ENCODE measurements at places on chromosomes 16 and 17.

GRCh38 chr17:69802045-69802740 is 272.8 kb upstream of the KCNJ16 start:
- DNase-seq: no peak

GRCh38 chr17:6568184-6568758 is 11.9 kb upstream of the PITPNM3 start:
- DNase-seq: no peak

- DNase-seq: no peak
These were observed 21.6 kb upstream of the ADCY7 start for GRCh38 chr16:50244504-50245416.

DNA sequence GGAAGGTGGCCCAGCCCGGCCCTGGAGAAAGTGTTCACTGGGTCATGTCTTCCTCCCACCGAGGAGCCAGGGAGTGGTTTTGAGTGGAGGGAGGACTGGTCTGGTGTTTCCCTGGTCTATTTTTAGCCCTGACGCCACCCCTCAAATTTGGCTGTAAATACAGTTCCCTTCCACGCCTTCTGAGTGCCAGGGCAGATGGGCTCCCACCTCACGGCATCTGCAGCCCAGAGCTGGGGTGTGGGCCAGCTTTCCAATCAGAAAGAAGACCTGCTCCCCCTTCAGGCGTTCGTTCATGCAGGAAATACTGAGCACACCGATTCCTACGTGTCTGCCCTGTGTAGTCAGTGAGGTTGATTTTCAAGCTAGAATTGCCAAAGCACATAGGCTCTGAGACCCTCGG is 53.7 kb downstream of the SNX20 start:
- peak; percentile 87 for DNase-seq

DNA sequence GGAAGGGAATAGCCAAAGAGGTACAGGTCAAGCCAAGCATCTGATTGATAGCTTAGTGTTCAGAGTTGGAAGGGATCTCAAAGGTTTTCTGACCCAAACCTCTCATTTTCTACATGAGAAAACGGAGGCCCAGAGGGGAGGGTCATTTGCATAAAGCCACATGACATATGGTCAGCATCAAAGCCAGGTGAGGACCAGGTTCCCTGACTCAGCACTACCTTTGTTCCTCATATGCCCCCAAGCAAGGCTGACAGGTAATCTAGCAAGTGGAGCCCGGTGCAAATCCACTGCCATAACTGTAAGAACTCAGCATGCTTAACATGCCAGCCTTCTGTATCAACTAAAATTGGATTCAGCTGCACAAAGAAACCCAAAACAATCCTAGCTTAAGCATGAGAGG is 28.2 kb upstream of the CCL1 start:
- no peak for DNase-seq

GRCh38 chr16:73949574-73950320 is 346.9 kb upstream of the PSMD7 start:
- DNase-seq: peak; percentile 49

- no peak for DNase-seq
These were observed 3.3 kb downstream of the GAS2L2 start for GRCh38 chr17:35749560-35750412.

DNA sequence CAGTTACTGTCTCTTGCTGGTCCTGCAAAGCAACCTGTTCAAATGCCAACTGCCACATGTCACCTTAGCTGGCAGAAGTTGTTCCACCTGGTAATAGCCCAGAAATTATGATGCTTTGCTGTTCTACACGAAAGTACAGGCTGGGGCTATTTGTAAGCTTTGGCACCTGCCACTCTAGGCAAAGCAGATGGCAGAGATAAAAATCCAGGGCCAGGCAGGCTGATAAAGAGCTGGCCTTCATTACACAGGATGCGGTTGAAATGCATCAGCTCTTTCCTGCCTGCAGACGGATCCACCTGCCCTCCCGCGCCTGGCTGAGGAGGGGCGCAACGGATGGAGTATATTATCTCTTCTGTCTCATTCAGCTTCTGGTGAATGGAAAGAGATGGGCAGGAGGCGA is 29.3 kb upstream of the KDM8 start:
- DNase-seq: no peak

GRCh38 chr17:11852912-11853311 is 144.4 kb downstream of the ZNF18 start:
- DNase-seq: no peak

- DNase-seq: no peak
These were observed 5.6 kb upstream of the XPO6 start for GRCh38 chr16:28217326-28217725.

DNA sequence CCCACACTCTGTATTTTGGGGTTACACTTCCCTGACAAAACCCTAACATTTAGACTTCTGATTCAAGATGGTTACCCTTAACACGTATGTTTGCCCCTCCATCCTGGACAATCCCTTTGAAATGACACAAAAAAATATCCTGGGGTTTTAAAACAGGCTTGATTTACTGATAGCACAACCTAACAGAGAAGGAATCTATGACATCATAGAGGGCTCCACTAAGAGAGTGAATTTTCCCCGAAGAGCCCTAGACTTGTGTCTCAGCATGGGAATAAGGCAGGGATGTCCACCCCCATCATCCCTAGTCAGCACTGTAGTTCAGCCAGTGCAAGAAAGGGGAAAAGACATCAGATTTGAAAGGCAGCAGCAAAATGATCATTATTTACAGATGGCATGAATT is 15.8 kb upstream of the SRCIN1 start:
- DNase-seq: no peak

GRCh38 chr17:28842282-28843012 is at the start of gene FAM222B:
Gene FAM222B, minus strand, starts transcription at chr17:28842790. Its CDS starts 76,123 bp downstream, at chr17:28766667.
- DNase-seq: peak; percentile 91

DNA sequence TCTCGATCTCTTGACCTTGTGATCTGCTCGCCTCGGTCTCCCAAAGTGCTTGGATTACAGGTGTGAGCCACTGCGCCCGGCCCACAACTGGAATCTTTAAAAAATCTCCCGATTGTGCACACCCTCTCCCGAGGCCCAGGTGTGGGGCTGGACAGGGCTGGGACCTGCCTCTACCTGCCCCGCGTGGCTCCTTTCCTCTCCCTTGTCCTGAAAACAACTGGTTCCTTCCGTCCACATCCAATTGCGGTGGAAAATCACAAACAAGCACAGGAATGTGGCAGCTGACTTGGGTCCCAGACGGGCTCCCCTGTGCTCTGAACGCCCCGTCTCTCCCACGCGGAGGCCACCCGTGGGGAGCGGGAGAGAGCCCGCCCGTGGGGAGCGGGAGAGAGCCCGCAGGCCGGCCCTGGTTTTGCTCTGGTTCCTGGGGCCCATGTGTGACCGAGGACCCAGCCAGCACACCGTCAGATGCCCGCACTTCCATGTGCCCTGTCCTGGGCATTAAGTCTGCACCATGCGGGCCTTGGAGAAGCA is 3.0 kb upstream of the TMEM204 start:
- no peak for DNase-seq

GRCh38 chr17:1344521-1344920 is 55.5 kb downstream of the YWHAE start:
- DNase-seq: no peak

DNA sequence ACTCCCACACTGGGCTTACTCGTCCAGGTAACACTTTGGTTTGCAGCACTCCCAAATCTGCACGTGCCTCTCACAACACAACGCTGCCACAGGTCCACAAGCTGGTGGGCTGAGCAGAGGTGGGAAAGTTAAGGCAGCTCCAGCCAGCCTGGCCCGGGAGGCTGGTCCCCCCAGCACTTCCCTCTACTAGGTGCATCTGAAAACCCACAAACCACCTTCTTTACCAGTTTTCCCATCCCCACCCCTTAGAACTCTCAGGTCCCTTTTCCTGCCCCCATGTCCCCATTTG is 1.4 kb upstream of the GAA start:
- DNase-seq: no peak

DNA sequence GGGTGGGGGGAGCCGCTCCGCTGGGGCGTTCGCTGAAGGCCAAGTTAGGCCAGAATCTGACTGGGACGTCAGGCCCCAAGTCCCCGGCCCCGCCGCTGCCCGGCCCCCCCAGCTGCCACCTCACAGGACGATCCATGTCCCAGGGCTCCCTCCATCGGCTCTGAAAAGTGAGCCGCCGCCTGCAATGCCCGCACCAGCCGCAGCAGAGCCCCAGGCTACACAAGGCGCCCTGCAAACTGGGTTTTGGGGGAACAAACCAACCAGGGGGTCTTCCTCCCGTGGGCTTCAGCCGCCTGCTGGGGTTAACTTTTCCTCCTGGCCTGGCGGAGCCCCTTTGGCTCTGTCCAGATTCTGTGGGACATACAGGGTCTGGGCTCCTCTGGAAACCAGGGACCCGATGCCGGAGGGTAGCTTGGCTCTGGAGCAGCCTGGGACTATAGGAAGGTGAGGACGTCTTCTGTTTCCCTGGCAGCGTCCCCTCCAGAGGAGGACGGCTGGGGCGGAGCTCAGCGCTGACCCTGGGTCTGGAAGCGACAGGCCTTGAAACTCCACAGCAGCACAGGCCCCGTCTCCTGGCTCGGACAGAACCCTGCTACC is 835 bp downstream of the NME4 start:
- peak; percentile 89 for DNase-seq

DNA sequence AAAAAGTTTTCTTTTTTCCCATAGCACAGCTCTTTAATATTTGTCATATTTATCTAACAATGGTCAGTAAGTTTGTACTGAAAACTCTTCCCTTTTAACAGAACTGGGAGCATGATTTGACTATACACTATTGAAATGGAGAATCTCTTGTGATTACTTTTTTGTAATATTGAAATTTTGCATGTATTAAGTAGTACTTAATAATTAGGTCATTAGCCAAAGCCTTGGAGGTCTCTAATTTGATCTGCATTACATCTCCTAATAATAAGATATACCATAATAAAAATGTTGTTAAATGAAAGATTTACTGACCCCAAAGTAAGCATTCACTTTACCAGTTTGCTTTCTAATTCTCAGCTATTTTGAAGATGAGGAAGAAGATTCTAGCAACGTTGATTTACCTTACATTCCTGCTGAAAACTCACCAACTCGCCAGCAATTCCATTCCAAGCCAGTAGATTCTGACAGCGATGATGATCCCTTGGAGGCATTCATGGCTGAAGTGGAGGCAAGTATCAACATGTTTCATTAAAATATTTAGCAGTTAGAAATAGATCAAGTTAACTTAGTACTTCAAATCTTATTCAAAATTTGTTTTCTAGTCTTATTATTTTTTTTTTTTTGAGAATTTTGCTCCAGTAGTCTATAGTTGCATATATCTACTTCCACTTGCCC is 18.2 kb downstream of the DDX42 start:
- no peak for DNase-seq

DNA sequence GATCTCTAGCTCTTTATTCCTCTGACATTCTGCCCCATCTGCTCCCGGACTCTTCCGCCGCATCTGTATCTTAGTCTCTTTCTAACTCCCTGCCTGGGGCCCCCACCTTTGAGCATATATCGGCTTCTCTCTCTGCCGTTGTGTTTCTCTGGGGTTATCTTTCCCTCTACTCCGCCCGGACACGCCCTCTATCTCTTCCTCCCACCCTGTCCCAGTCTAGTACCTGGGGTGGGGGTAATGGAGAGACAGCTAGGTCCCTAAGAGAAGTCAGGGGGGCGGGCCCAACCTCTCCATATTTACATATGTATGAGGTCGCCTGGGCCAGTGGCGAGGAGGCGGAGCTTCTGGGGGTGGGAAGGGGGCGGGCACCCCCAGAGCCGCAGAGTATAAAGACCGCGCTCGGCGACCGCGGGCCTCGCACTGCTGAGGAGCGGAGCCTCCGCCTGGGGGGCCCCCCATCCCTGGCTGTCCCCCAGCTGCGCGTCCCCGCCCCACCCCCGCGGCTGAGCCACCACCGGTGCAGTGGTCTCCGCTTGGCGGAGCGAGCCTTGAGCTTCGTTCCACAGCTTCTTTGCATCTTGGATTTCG is at the start of gene ATP1B2:
ATP1B2 (plus strand) TSS at position 418 of the 588 bp plus-strand sequence. CDS start 593 bp downstream, outside the sequence.
- DNase-seq: peak; percentile 86

GRCh38 chr17:64131606-64132270 is 1.8 kb upstream of the ERN1 start:
- DNase-seq: no peak

DNA sequence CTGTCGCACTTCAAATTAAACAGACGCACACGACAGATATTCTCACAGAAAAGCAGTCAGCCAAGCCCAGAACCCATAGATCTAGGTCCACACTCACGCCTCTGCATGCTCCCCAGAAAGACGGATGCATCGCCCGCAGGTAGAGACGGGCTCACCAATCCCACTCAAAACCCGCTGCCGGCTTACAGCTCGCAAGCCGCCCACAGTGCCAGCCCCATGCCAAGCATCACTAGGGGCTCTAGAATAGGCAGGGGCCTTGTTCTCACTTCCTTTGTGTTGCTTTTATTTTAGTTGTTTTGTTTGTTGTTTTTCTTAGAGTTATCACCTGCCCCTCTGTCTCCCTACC is 336 bp upstream of the BMERB1 start:
- DNase-seq: no peak

- DNase-seq: no peak
These were observed 24.6 kb upstream of the WFDC1 start for GRCh38 chr16:84270071-84270470.

DNA sequence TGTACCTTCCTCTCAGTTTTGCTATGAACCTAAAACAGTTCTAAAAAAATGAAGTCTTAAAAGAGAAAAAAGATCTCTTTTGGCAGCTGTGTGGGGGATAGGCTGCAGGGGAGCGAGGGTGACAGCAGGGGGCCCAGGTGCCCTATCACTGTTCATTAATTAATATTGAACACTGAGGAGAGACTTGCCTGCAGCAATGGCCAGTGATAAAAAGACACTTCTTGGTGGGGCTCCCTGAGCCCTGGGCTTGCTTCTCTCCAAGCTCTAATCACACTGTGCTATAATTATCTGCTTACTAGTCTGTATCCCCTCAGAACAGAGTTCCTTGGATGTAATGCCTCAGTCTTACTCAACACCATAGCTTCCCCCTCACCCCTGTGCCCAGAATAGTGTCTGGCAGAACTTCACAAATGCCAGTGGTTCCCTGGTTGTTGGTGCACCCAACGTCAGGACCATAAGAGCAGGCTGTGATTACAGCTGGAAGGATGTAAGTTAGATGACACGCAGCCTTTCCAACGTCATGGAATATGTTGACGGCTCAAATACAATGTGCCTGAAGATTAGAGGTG is 52.0 kb upstream of the IRX6 start:
- DNase-seq: no peak

GRCh38 chr16:10679921-10680320 is 14.8 kb downstream of the TEKT5 start:
- DNase-seq: no peak

GRCh38 chr17:45228763-45229539 is 7.3 kb downstream of the FMNL1 start:
- DNase-seq: peak; percentile 86

GRCh38 chr17:32357615-32358014 is 7.7 kb downstream of the ZNF207 start:
- DNase-seq: no peak

GRCh38 chr17:49407981-49408501 is 6.6 kb downstream of the PHB1 start:
- peak; percentile 86 for DNase-seq

GRCh38 chr17:72409405-72410002 is 288.7 kb downstream of the SOX9 start:
- no peak for DNase-seq

GRCh38 chr16:51152691-51153576 is 1.9 kb upstream of the SALL1 start:
- DNase-seq: no peak
